ENCODE measurements at places on chromosomes 2 and 18. TPM values are rescaled to one million over a fixed set of nuclear protein-coding genes. Genes with fewer than 3 reads are reported as not detected.

ARMC9 gene
- 3.9 TPM for polyA plus RNA-seq

AFG3L2 gene
- polyA plus RNA-seq, result 53.7 TPM

RNF144A gene
- polyA plus RNA-seq, result 20.7 TPM

ACOXL gene
- 0.11 TPM for polyA plus RNA-seq

AQP12A gene
- polyA plus RNA-seq, result 0.76 TPM

GPR39 gene
- polyA plus RNA-seq, result 0.20 TPM

MYCN gene
- 5.5 TPM for polyA plus RNA-seq

VRK2 gene
- polyA plus RNA-seq, result 13.1 TPM

LTBP1 gene
- polyA plus RNA-seq, result 51.1 TPM

LRRC30 gene
- 4.2 TPM for polyA plus RNA-seq

ZSWIM2 gene
- polyA plus RNA-seq, result not detected
